ENCODE measurements at places on chromosomes 6 and 20.

- no peak for DNase-seq
These were observed 562.5 kb upstream of the MAP3K7 start for GRCh38 chr6:91149246-91149955.

- no peak for DNase-seq
These were observed 24.7 kb downstream of the COX4I2 start for GRCh38 chr20:31662372-31662854.

GRCh38 chr6:138593909-138594757, 94.8 kb upstream of the NHSL1 start:
- DNase-seq: no peak

DNA sequence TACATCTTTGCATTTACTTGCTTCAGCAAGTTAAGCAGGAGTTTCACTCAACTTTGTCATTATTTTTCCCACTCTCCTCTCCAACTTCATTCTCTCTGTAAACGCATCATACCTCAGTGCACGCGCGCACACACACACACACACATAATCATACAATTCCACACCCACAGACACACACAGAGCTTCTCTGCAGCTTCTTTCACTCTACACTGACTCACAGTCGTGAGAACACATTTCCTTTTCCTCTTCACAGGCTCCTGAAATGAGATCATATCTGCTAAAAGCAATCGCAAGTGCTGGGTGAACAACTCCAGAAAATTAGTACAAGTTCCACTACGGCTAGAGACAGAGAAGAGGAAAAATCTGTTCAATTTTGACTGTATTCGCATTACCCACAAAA, 215.4 kb downstream of the PTPRT start:
- no peak for DNase-seq
